ENCODE measurements at places on chromosomes 2 and 18.

DNA sequence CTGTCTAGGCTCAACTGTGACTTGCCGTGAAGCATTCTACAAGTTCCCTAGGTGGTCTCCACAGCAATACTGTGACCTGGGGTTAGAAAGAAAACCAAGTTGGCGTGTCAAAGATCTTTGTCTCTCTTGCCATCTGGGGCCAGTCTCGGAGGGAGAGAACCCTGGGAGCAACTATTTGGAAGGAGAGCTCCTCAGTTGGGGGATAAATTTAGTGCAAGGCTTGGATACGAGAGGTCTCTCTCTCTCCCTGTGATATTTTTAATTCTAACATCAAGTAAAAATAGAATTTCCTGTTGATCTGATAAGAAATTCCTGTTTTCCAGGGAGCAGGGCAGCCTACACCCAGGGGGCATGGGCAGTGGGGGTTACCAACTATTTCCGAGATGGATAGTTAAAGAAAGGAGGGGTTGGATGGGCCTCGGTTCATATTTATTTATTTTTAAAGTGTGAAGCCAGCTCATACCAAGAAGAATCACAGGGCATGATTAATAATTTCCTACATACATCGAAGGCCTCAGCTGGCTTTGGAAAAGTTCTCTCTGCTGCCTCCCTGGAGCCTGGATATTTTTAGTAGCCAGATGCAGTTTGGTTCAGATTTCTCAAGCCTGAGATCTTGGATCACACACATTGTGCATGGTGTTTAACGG lies 62.8 kb downstream of the EHD3 start:
- DNase-seq: peak; percentile 78

- no peak for DNase-seq
These were observed 351.5 kb downstream of the ARHGAP15 start for GRCh38 chr2:143480601-143481236.

DNA sequence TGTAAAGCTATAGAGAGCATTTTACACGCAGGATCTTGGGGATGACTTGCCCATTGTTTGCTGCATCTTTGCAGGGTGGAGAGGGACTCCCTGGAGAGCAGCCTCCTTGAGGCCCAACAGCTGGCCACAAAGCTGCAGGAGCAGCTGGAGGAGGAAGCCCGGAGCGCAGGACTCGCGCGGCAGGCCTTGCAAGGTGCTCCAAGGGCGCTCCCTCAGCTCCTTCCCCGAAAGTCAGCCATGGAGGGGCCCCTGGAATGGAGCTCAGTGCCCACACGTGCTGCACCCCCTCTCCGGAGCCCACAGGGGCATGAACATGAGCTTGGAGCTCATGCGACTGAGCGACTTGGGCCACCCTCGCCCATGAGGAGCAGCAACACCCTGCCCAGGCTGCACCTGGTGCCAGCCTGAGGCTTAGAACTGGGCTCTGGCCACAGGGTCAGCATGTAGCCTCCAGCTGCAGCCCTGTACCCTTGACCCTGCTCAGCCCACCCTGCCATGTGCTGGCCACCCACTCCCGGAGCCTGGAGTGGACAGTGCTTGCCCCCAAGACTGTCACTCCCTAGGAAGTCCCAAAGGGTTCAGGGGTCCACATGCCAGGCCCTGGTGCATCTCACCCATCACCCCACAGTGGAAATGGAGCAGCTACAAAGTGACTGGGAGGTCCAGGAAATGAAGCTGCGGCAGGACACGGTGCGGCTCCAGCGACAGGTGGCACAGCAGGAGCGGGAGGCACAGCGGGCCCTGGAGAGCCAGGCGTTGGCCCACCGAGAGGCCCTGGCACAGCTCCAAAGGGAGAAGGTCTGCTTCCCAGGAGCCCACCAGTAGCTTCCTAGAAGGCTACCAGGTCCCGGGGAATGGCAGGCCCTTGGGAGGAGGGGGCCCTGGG lies 43.0 kb downstream of the CROCC2 start:
- DNase-seq: no peak

DNA sequence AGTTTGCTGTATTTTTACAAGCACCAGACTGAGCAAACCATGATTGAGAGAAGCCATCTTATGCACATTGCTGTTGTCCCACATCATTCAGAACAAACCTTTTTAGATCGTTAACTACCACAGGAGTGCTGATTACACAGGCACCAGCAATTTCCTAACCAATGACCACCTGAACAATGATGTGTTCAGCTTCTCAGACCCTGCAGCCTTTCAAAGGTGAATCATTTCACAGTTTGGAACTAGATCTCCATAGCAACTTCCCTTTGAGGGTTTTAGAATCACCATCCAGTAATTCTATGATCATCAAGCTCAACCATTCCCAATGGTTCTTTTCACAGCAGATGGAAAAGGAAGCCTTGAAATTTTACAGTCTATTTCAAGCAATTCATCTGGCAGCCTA lies 71.4 kb downstream of the OLA1 start:
- peak; percentile 57 for DNase-seq

DNA sequence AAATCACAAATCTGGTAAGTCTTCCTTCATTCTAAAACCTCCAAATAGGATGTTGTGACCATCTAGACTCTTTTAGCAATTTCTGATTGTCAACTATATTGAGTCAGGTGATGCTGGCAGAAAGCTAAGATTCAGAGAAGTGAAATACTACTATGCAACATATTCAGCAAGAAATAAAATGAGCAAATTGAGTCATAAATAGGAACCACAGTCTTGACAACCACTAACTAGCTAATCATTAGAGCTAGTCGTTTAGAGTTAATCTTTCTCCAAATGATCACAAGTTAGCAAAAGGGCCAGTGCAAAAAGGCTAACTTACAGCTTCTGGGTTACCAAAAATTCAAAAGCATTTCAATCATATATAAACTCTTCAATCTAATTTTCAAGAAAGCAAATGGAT lies 54.5 kb downstream of the ROCK1 start:
- no peak for DNase-seq
